ENCODE measurements at places on chromosomes 2 and 18.

GRCh38 chr18:77248873-77249568 is 627 bp upstream of the GALR1 start:
- DNase-seq = no peak

- DNase-seq = no peak
These were observed 21.7 kb downstream of the ZNF638 start for GRCh38 chr2:71353248-71353647.

DNA sequence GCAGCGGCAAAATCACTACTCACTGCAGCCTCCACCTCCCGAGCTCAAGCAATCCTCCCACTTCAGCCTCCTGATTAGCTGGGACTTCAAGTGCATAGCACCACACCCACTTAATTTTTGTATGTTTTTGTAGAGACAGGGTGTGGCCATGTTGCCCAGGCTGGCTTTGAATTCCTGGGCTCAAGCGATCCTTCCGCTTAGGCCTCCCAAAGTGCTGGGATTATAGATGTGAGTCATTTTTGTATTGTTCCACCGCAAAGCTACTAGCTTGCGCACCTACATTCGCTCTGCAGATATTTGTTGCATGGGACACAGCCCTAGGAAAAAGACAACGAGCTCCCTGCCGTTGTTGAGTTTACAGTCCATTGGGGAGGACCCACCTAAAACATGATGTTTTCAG is 173.5 kb upstream of the AGAP1 start:
- DNase-seq = no peak

- peak; percentile 79 for DNase-seq
These were observed 24.6 kb downstream of the NRP2 start for GRCh38 chr2:205706769-205707381.

DNA sequence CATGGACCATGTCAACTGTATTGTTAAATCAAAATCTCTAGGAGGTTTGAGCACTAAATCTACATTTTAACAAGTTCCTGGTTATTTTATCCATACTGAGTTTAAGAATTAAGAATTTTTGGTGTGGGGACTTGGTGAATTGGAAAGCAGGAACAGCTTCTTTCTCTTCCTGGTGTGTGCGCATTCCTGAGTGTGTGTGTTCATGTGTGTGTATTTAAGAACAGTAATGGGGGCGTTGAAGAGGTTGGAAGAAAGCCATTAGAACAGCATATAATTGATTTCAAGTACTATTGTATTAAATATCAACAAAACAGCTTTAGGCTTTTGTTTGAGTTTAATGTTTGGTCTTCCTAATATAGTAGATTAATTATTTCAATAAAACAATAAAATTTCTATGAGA is 801.3 kb upstream of the ID2 start:
- DNase-seq = no peak

DNA sequence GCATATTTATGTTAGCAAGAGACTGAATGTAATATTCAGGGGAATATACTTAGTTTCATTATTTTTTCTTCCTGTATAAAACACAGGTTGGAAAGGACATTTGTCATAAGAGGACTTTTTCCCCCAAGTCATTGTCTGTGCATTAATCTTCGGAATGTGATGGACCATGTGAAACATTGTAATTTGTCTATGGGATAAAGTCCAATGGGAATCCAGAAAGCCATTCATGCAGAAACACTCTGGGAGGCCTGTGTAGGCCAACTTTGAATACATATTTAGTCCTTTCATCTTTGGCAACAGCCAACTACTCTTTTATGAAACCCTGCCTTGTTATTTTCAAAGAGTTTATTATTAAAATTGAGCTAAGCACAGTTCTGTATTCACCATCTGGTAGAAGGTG is 386.4 kb downstream of the PIK3C3 start:
- DNase-seq = no peak

DNA sequence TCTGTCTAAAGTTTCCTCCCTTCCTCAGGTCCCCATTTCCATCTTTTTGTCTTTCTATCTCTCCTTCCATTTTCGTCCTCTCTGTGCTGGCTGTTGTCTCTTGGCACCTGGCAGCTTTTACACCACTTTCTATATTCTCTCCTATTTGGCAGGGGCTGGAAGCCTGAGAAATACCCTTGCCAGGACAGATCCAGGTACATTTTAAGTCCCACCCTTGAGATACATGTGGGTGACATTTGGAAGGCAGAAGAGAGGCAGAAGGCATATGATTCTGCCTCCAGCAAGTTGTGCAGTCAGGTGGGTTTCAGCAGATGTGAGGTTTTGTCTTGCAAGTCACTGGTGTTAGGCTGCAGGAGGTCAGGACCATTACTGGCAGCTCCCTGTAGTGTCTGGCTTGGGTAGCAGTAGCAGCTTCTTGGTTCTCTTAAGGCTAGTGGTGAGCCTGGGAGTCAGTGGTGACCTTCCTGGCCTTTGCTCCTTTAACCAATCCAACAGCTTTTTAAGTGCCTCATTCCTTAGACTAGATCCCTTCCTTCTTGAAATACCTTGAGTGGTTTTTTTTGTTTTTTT is 90.1 kb downstream of the CAPN13 start:
- DNase-seq = no peak

GRCh38 chr2:41400088-41400665 is 647.6 kb upstream of the PKDCC start:
- DNase-seq = peak; percentile 60

DNA sequence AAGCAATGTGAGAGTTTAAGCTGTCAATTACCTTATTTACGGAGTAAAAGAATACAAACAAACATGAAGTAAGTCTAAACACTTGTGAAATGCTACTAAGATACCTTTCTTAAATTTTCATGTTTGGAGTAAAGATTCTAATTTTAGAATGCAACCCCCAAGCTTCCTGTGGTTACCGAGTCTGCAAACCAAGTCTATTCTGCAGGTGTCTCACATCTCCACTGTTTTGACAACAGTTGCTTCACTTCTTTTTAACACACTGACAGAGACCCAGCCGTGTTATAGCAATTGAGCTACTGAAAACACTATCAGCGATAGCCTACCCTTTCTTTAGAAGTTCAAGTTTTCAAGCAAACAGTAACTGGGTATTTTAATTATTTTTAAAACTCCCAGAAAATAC is 608.3 kb downstream of the ERBB4 start:
- DNase-seq = no peak

DNA sequence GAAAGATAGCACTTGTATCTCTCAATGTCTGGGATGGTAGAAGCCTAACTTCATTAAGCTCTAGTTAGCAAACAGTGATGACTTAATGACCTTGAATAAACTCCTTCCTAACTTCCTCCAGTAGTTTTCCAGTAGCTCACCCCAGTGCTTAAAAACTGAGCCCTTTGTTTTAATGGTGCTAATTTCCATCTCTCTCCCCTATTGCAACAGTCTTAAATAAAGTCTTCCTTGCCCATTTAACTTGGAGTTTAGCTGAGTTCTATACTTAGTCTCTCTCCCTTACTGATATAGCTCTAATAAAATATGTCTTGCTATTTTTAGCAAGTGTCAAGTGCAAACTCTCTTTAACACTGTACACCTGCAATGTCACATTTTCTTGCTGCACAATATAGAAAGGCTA is 267.0 kb downstream of the CCDC85A start:
- no peak for DNase-seq

GRCh38 chr2:43129676-43130547 is 96.5 kb downstream of the ZFP36L2 start:
- no peak for DNase-seq
